ENCODE measurements at places on chromosomes 3 and 15.
A peak's percentile ranks its signal among the peaks of the same experiment; 100 is the strongest.

- DNase-seq = peak; percentile 60
Measured at GRCh38 chr3:151345859-151346258, 16.5 kb upstream of the P2RY13 start.

- DNase-seq = no peak
Measured at GRCh38 chr3:112395896-112396290, 62.9 kb downstream of the CD200 start.

DNA sequence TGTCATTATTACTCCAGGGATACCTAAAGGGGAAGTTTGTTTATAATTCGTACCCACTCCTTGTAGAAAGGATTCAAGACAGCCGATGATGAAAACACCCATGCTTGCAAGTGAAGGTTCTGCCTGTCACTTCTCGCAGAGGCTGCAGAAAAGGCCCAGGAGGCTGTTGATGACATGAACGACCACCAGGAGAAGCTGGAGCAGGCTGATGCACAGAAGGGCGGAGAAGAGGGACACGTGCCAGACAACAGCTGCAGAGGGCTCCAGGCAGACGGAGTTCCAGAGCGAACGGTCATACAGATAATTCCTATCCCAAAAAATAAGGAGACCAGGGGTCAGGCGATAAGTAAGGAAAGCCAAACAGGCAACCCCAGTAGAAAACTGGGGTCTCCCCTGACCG lies 5.7 kb upstream of the DYNLT2B start:
- DNase-seq = no peak

GRCh38 chr3:113730550-113730949 lies 15.5 kb downstream of the NAA50 start:
- DNase-seq = no peak

DNA sequence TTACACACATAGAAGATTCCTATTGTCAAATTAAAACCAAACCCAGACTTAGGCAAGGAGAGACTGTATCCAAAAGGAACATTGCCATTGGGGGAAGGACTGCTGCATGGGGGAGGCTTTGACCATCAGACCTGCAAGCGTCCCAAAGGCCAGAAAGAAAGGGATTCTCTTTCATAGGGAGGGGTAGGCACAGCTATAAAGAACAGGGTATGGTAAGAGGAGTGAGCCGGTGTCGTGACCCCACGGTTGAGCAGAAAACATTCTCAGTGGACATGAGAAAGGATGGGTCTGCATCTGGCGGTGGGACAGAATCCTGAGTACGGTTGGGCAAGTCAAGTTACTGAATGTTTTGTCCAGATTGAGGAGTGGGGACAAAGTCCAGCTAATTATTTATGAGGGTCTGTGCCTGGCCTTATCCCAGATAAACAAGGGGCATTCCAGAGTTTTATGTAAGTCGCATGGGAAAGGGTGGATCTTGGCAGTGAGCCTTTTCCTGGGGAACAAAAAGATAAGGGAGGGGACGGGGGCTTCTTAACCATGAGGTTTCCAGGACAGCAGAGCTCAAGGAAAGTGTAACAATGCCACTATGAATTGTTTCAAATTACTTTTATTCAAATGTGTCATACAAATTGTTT lies 357.8 kb downstream of the OCA2 start:
- DNase-seq = no peak

DNA sequence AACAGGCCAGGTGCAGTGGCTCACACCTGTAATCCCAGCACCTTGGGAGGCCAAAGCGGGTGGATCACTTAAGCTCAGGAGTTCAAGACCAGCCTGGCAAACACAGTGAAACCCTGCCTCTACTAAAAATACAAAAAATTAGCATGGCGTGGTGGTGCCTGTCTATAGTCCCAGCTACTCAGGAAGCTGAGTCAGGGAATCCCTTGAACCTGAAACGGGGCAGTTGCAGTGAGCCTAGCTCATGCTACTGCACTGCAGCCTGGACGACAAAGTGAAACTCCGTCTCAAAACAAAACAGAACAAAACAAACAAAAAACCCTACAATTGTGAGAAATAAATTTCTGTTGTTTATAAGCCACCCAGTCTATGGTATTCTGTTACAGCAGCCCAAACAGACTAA lies 94.7 kb downstream of the PIK3CB start:
- no peak for DNase-seq

DNA sequence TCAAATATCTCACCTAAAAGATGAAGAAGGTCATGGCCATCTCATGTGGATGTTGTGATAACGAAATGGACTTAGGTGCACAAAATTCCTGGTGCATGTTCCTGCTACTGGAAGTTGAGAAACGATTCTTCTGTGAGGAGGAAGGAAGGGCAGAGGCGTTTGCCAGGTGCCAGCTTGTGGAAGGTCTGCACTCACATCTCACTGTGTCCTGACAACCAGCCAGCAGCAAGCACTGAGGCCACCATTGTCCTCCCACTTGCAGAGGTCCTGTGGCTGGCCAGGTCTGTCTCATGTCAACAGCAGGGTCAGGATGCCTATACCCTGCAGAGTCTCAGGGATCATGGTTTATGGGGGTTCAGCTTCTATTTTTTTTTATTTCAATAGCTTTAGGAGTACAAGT lies 3.7 kb downstream of the FAM240A start:
- DNase-seq = no peak

GRCh38 chr3:153856932-153857331 lies 264.3 kb upstream of the ARHGEF26 start:
- DNase-seq = no peak

DNA sequence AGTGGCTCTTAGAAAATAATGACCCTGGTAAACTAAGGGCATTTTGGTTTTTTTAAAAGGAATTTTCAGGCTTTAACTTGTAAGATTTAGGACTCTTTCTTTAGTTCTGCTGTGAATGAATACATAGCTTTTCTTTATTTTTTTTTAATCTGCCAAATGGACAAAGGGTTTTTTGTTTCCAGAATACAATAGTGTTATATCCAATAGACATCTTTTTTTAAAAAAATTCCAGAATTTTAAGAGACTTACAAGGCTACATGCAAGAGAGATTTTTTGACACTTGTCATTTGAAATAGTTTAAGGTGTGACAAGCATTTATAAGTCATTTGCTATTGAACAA lies 38.1 kb downstream of the SETMAR start:
- DNase-seq = no peak

DNA sequence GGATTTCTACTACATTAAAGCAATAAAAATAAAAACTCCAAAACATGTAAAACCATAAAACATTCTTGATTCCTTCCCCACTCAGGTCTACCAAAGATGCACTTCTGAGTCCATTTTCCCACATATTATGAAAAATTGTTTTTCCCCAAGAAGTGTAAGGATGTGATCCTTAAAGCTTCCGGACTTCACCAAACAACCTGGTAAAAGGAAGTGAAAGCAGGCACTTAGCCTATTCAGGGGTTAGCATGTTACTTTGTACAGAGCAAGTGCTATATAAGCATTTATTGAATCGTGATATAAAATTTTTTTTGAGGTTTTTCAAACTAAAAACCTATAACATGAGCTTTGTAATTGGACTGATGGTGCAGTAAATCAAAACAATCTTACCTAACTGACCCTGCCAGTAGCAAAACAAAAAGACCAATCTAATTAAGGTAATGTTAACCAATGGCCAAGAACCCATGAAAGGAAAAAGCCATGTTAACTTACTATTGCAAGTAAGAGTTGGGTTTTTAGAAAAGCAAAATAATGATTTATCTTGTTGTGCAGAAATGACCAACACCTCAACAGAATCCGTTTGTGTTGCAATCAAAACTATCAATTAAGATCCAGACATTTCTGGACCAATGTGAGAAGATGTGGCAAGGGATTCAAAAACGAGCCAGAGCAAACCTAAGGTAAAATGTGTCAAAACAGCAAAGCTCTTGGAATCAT lies 1.8 kb downstream of the SETD2 start:
- no peak for DNase-seq

- DNase-seq = no peak
Measured at GRCh38 chr3:55467099-55467498, 20.0 kb downstream of the WNT5A start.

DNA sequence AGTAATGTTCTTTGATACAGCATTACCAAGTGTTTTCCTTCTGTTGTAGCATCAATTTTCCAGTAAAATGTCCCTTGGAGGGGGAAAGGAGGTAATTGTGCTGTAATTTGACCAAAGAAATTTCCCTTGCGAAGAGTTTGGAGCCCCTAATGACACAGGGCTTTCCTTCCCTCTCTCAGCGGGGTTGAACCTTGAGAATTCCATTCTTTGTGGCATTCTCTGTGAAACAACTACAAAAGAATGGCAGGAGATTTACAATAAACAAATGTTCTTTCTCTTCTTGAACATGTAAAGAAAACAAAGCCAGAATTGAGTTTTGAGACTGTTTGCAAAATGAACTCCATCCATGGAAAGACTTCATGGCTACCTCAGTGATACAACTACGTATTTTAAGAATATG lies 53.4 kb downstream of the SIDT1 start:
- DNase-seq = no peak

GRCh38 chr3:119964294-119964693 lies 130.0 kb downstream of the GSK3B start:
- DNase-seq = no peak

- DNase-seq = no peak
Measured at GRCh38 chr15:22974745-22975144, 5.4 kb downstream of the CYFIP1 start.

- peak; percentile 87 for DNase-seq
Measured at GRCh38 chr15:63086271-63086670, 35.4 kb upstream of the LACTB start.

Data from GM04504 (cell line).